ENCODE measurements at places on chromosomes 13 and 19.

DNA sequence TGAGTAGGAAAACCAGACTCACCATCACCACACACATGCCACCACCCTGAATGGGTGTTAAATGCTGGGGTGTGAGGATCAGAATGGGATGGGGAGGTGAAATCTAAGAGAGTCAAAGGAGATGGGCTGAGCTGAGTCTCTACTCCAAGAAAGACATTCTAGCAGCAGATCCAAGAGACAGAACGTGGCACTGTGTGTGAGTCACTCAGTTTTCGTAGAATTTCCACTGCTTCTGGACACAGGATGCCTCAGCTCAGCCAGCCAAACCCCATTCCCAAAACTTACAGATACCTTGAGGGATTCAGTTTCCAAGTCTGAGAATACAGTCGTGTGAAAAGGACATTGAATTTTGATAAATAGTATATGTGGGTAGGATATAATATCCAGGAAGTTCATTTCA is 7.3 kb upstream of the CYP2A7 start:
- DNase-seq, result no peak

DNA sequence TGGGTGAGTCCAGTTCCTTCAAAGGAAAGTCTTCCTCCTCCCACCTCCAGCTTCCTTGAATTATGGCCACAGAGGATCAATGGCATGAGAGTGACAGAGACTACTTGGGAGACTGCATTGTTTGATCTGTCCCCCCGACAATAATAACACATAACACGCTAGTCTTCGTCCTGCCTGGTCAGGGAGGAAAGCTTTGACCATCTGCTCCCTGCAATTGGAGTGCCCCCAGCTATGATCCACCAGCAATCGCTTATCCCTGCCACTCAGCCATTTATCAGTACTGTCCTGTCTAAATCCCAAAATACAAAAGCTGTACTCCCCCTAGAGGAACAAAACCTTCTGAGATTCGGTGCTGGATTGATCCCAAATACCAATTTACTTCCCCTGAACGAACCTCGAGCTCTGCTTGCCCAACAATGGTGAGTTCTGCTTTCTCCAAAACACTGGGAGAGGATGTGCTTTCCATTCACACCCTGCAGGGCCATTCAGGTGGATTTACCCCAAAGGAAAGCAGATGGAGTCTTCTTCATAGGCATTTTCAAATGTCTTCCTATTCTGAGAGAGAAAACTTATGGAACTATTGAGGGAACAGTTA is 466.7 kb downstream of the TSHZ3 start:
- DNase-seq, result no peak

GRCh38 chr13:35475960-35476943 is at the start of gene MAB21L1:
TSS of gene MAB21L1 (minus strand) at chr13:35476689. CDS start at chr13:35476138, 551 bp downstream.
- DNase-seq, result no peak

GRCh38 chr13:99227909-99228688 is 27.4 kb downstream of the UBAC2 start:
- DNase-seq, result no peak

DNA sequence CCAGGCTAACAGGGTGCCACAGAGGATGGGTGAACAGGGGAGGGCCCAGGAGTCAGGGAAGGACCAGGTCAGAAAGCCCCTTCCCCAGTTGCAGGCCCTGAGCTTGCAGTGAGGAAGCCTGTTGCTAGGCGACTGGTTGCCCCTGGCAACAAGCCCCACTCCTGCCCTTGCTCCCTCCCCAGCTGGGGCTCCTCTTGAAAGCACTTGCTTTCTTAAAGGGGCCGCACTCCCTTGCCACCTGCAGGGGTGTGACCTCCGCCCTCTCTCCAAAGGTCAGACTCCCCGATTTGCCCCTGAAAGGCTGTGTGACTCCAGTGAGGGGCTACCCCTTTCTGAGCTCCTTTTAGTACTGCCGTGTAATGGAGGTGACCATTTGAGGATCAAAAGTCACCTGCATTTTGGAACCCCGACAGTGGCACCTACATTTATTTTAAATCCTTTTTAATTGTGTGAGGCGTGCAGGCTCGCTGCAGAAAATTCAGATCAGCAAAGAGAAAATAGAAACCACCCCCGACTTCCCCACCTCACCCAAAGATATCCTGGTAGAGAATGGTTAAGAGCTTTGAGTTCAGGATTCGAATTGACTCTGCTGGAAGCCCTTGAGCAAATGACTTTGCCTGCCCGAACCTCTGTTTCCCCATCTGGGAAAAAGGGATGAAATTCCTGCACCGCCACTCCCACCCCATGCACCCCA is 4.8 kb downstream of the FCHO1 start:
- DNase-seq, result no peak

GRCh38 chr13:26973946-26974345 is 197.7 kb downstream of the USP12 start:
- DNase-seq, result no peak

- DNase-seq, result no peak
Measured at GRCh38 chr13:45781553-45782326, 69.8 kb downstream of the SIAH3 start.

DNA sequence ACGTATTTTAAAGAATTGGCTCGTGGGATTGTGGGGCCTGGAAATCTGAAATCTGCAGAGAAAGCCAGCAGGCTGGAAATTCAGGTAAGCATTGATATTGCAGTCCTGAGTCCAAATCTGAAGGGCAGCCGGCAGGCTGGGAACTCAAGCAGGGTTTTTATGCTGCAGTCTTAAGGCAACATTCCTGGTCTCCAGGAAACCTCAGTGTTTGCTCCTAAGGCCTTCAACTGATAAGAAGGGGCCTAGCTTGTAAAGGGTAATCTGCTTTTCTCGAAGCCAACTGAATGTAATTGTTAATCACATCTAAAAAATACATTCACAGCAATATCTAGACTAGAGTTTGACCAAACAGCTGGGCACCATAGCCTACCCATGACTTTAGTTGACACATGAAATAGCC is 154.4 kb downstream of the EFNB2 start:
- DNase-seq, result no peak

DNA sequence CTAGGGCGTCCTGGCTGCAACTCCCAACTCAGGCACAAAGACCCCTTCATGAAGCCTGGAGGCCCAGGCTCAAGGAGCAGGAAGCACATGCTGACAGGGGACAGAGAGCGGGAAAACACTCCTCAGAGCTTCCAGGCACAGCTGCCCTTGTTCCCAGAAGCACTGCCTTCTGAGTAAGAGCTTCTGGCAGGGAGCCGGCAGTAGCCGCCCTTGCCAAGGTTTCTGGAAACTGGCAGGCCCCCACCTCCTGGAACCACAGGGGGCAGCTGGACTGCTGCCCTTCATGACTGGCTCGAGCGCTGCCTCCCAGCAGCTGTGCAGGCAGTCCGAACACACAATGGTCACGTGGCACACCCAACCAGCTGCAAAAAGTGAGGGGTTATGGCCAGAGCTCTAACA is 33.6 kb upstream of the EPHX3 start:
- DNase-seq, result no peak

Measured in stimulated activated CD8-positive, alpha-beta memory T cell treated with anti-CD3 and anti-CD28 coated beads, Interleukin-4, amount 100 ng/mL, for 1 hour (primary cell).